ENCODE measurements at places on chromosomes 1 and 21. TPM values are rescaled to one million over a fixed set of nuclear protein-coding genes. Genes with fewer than 3 reads are reported as not detected.

- DNase-seq, result peak; percentile 56
These were observed at the start of gene PEA15 for GRCh38 chr1:160205242-160206035. TSS of gene PEA15 (plus strand) at chr1:160205384. CDS start at chr1:160211545, 6,161 bp downstream.

DNA sequence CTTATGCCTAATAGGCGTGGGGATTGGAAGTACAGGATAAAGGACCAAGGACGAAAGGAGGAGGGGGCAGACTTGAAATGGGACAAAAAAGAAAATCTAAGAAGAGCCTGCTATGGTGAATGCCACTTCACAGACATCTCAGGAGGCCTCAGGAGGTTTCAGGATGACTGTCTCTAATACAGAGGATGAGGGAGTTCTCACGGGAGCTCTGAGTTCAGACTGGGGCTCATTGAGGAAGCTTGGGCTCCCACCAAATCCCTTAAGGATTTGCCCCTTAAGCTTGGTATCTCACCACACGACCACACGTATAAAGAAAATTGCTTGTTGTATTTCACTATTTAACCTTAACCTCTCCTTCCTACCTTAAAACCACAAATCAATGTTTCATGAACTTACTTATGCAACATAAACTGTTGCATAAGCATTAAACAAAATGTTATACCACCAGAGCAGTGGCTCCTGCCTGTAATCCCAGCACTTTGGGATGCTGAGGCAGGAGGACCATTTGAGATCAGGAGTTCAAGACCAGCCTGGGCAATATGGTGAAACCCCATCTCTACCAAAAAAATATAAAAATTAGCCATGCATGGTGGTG lies 12.4 kb downstream of the SLC30A1 start:
- DNase-seq, result no peak

DNA sequence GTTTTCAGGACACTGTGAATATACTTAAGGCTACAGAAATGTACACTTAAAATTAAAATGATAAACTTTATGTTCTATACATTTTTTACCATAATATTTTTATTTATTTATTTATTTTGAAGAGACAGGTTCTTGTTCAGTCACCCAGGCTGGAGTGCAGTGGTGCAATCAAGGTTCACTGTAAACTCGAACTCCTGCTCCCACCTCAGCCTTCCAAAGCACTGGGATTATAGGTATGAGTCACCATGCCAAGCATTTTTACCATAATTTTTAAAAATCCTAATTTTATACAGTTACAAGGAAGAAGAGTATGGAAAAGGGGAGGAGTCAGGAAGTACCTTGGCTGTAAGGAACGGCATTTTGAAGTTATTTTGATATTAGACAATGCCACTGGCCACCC lies 23.6 kb upstream of the ANGPTL3 start:
- no peak for DNase-seq

DNA sequence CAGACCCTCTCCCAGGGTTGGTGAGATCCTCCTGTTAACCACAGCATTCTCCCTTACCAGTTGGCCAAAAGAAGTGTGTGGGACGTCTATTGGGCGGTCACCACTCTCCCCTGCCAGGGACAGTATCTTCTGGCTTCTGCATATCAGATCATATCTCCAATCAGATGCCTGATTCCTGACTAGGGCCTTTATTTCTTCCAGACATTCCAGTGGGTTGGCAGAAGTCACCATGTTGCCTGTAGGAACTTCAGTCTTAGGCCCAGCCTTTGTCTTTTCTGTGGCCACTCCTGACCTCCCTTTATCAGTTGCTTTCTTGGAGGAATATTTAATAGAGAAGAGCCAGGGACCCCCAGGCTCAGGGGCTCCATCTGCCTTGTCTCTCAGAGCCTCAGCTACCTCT lies 130.4 kb upstream of the F3 start:
- no peak for DNase-seq

- DNase-seq, result no peak
These were observed 33.3 kb downstream of the GNPAT start for GRCh38 chr1:231274119-231274825.

DNA sequence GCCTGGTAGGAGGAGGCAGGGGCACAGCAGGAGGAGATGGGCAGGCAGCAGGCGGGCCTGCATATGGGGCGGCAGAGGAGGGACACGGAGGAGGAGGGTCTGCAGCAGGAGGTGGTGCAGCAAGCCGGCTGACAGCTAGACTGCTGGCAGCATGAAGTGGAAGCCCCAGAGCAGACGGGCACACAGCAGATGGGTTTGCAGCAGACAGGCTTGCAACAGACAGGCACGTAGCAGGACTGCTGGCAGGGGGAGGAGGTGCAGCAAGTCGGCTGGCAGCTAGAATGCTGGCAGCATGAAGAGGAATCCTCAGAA lies 615 bp downstream of the KRTAP10-5 start:
- no peak for DNase-seq

DNA sequence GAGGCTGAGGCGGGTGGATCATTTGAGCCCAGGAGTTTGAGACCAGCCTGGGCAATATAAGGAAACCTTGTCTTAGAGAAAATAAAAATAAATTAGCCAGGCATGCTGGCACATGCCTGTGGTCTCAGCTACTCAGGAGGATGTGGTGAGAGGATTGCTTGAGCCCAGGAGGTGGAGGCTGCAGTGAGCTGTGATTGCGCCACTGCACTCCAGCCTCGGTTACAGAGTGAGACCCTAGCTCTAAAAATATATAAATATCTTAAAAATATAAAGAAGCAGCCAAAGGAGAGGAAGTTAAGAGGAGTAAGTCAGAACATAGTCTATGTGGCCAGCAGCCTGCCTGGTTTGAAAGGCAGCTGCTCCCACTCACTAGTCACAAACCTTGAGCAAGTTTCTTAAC lies 4.5 kb upstream of the IL10RB start:
- DNase-seq, result no peak

DNA sequence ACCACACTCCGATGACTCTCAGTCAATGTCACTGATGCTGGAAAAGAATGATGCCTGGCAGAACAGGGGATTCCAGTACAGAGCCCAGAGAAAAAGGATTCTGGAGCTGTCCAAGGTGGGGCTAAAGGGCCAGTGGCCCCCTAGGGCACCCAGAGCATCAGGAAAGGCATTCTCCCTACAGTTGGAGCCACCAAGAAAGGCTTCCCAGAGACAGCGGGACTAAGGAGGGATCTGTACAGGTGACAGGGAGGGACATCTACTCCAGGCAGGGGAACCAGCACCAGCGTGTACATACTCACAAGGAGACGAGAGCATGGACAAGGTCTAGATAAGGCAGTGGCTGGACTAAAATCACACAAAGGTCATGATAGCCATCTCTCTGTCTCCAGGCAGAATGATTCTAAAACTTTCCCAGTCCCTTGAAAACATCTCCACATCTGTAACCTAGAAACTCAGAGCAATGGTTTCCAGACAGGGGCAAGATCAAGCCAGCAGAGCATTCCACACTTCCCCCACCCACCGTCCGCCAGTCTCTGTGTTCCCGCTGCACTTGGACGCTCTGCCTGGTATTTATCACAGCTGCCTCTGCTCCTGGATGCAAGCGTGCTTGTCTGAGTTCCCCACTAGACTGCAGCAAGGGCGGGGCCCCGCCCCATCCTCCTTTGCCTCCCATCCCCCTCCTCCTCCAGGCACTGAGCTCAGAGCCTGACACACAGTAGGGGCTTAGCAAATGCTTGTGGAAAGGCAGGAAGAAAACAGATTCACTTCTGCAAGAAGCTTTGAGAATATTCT lies 111.6 kb upstream of the ZC3H12A start:
- no peak for DNase-seq

EPHA2 gene
- total RNA-seq, result 331 TPM

DNA sequence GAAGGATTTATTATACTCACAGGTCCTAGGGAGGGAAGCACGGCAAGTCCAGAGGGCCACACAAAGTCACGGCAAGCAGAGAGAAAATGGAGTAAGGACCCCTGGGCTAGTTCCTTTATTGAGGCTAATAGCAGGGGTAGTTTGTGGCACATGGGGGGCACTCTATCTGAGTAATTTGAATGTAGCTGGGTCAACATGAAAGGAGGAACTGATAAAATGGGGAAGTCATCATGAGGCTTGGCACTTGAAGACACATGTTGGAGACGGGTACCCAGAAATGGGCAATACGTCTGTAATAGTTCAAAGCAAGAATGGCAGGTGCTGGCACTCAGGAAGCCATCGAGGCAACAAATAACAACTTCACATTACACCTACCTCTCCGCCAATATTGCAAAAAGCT lies 1136.4 kb downstream of the MRPL39 start:
- DNase-seq, result no peak

TBX19 gene
- total RNA-seq, result 1.4 TPM

DNA sequence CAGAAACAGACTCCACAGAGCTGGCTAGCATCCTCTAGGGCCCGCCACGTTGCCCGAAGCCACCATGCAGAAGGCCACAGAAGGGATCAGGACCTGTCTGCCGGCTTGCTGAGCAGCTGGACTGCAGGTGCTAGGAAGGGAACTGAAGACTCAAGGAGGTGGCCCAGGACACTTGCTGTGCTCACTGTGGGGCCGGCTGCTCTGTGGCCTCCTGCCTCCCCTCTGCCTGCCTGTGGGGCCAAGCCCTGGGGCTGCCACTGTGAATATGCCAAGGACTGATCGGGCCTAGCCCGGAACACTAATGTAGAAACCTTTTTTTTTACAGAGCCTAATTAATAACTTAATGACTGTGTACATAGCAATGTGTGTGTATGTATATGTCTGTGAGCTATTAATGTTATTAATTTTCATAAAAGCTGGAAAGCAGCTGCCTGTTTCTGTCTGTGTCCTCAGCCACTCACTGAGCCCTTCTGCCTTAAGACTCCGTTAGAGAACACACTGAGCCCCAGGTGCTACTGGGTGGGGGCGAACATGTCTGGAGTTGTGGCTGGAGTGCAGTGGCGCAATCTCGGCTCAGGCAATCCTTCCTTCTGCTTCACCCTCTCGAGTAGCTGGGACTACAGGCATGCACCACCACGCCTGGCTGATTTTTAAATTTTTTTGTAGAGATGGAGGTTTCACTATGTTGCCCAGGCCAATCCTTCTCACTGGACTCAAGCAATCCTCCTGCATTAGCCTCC lies 14.8 kb downstream of the MFSD2A start:
- no peak for DNase-seq

- DNase-seq, result peak; percentile 75
These were observed 73.5 kb downstream of the BACH1 start for GRCh38 chr21:29372063-29372802.

- no peak for DNase-seq
These were observed 304.9 kb downstream of the HHAT start for GRCh38 chr1:210633636-210634035.

- DNase-seq, result peak; percentile 85
These were observed 9.8 kb downstream of the SLC30A2 start for GRCh38 chr1:26035959-26036755.

NCAM2 gene
- not detected for total RNA-seq

GRCh38 chr21:16078382-16078781 lies 348.6 kb downstream of the USP25 start:
- no peak for DNase-seq

OR2L3 gene
- total RNA-seq, result not detected

DNA sequence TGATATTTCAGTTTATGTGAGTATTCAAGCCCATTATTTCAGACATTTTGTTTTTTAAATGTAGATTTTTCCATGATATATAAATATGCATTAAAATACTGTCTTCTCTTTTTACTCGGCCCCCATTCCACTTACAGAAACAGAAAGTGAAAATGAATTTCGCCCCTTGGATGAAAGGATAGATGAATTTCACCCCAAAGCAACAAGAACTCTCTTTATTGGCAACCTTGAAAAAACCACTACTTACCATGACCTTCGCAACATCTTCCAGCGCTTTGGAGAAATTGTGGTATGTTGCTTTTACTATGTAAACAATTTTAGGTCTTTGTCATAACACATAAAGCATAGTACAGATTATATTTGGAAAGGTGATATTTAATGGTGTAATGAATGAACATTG lies 59.9 kb downstream of the ZBTB17 start:
- DNase-seq, result no peak

GRCh38 chr1:67359592-67359991 lies 51.9 kb downstream of the IL12RB2 start:
- DNase-seq, result no peak

HTR6 gene
- not detected for total RNA-seq

RSPO1 gene
- not detected for total RNA-seq

DNA sequence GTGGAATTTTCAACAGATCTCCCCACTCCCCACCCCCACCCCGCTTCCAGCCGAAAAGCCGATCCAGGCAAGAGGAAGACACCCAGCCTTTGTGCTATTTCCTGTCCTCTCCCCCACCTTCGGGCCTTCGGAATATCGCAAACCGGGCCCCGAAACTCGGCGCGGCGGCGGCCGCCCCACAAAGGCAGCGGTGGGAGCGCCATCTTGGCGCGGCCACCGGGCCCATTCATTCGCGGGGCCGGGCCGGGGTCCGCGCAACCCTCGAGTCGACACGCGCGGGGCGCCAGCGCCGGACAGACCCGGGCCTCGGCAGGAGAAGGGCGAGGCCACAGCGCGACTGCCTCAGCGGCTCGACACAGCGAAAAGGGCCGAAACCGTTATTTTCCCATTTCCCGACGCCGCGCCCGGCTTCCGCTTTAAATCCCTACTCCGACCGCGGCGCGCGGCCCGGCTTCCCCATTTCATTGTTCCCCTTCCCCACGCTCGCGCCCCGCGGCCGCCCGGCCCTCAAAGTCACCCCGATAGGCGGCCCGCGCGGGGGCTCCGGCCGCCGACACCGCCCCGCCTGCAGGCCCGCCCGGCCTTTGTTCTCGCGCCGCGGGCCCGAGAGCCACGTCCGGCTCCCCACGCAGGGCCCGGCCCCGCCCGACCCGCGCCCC lies 911 bp downstream of the GNB1 start:
- peak; percentile 35 for DNase-seq

GRCh38 chr1:172700556-172700955 lies 41.7 kb downstream of the FASLG start:
- DNase-seq, result no peak

CIART gene
- not detected for total RNA-seq

- DNase-seq, result peak; percentile 19
These were observed 20.4 kb downstream of the DEGS1 start for GRCh38 chr1:224203243-224204016.

GRCh38 chr1:80457409-80457808 lies 1343.3 kb upstream of the ADGRL2 start:
- no peak for DNase-seq

F5 gene
- total RNA-seq, result 8.1 TPM

GRCh38 chr1:204074274-204075138 lies 1.6 kb downstream of the SOX13 start:
- peak; percentile 69 for DNase-seq

DNA sequence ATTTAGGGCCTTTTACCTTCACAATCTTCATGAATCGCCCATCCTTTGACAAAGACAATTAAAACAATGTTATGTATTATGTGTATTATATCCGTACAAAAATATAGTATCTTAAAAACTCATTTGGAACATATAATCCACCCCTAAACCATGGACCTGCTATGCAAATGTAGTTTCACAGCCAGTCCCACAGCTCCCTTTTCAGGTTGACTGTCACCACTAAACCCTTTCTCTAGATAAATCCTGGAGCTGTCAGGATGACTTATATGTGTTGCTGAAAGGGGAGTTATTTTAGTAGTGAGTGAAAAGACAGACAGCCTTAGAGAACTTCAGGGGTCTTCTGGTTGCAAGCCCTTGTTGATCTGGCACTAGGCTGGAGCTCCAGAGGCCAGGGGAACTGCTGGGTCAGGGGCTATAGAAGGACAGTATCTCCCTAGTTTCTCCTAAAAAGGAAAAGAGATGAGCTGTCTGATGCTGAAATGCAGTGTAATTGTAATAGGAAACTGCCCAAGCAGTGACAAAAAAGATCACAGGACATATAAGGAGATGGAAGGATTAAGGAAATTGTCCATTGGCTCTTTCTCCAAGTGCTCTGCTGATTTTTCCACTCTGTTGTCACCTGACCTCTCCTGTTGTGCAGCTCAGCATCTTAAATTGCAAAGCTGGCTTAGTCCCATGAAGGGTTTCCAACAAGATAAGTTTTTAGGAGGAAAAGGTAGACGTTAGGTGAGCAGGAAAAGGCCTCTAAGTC lies 127.7 kb downstream of the S1PR1 start:
- no peak for DNase-seq

ZNF670 gene
- total RNA-seq, result 1.4 TPM

CR2 gene
- not detected for total RNA-seq

Measured in HT-29 (cell line).